CD4-positive, alpha-beta T cell treated with Interleukin-1 beta for 1 hour (primary cell): ENCODE measurements at places on chromosomes 12 and 14.

DNA sequence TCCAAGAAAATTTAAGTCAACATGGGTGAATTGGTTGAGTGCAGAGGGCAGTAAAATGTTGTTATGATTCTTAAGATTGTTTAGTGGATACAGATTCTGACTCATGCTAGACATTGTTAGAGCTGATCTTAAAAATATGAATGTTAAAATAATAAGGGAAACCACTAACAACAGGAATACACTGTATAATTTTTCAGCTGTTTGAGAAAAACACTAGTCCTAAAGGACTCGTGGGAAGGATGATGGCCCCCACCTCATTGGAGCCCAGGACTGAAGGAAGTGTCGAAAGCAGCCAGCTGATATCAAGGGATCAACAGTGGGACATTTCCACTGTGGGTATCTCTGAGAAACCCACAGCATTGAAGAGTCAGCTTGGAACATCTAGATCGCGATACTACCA, 82.9 kb upstream of the SCAF11 start:
- no peak for DNase-seq

DNA sequence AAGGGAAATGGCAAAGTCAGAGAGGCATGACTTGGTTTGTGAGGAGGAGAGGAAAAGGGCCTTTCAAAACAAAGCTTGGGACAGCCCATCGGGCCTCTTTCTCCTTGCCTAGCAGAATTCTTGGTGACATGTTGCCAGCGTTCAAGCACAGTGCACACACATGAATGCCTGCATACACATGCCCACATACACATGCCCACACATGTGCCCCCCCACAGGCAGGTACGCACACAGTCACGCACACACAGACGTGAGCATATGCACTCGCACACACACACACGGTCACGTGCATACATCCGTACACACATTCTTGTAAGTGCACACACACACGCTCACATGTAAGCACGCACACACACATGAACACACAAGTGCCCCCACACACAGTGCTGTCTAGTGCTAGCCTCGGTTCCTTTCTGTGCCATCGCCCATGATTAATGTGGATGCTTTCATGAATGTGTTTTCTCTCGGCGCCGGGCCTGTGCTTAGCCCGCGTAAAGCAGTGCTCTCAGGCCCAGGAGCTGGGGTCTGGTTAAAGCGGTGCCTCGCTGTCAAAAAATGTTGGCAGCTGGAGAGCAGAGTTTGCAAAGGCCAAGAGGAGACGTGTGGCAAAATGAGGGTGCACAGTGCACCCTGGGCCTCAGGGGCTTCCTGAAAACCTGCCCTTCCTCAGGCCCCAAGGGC, 328.8 kb upstream of the DIO3 start:
- DNase-seq: no peak

GRCh38 chr12:111438481-111438880, 32.8 kb downstream of the SH2B3 start:
- peak; percentile 67 for DNase-seq

GRCh38 chr14:105154476-105154871, 14.1 kb downstream of the JAG2 start:
- DNase-seq: no peak

DNA sequence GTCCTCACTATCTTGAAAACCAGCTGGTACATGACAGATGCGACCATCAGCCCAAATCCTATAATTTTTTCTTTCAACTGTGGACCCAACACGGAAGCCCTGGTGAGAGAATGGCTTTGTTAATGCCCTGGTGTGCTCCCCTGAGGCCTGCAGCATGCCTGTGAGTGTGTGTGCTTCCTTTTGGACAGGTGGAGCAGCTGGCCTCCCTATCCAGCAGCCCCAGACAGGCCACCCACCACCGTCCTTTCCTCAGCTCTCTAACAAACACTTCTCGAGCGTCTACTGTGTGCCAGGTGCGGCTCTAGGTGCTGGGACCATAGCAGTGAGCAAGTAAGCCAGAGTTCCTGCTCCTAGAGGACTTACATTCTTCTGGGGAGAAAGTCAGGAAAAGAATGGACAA, 78.9 kb upstream of the GZMB start:
- no peak for DNase-seq
